ENCODE measurements at places on chromosomes 1 and 21.

DNA sequence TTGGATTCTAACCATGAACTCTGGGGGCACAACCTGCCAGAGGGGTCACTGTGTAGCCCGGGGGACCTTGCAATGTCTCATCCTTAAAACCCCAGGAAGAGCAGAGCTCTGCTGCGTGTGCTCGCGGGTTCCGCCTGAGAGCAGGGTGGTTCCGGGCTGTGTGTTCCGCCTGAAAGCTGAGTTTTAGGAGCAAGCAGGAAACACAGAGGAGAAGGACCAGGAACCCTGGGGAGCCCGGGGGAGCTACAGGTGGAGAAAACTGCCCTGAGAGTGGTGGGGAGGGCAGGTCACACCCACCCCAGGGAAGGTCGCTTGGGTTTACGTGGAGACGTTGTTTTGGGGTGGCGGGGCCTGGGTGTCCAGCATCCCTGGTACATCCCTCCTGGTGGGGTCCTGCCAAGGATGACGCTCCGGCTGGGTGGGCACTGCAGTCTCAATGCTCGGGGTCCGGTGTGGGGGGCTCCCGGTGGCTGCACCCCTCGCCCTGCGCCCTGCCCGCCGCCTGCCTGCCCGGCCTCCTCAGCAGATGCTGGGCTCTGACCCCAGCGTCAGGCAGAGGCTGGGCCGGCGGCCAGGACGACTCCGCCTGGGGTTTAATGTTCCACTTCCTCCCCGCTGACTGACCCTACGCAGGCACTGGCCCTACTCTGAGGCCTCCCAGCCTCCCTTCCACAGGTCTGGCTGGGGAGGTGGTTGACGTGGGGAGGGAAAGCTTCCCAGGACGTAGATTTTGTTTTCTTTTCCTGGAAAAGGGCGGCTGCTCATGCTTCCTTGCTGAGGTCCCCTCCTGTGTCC, 17.3 kb upstream of the C1orf159 start:
- no peak for DNase-seq

GRCh38 chr1:10604966-10605365, 130.2 kb downstream of the PEX14 start:
- no peak for DNase-seq

- no peak for DNase-seq
Observed at GRCh38 chr1:195768377-195768776, 839.9 kb downstream of the KCNT2 start.

DNA sequence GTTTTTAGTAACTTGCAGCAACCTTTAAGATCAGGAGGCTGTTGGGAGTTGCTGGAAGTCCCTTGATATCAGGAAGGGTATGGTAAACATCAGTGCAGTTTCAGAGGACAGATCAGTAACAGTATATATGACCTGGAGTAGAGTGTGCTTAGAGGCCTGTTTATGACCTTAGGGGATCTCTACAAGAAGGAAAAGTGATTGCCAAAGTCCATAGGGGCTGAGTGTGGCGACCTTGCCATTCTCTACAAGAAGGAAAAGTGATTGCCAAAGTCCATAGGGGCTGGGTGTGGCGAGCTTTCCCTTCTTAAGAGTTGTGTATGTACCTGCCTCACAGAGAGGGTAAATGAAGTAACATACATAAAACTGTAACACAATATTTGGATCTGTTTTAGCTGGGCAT, 28.5 kb upstream of the AXDND1 start:
- DNase-seq: no peak

GRCh38 chr1:247054992-247055415, 23.6 kb downstream of the ZNF670 start:
- DNase-seq: no peak

GRCh38 chr1:185159966-185160365, 3.0 kb downstream of the SWT1 start:
- no peak for DNase-seq

- no peak for DNase-seq
Observed at GRCh38 chr1:169699707-169700106, 11.7 kb downstream of the SELL start.

- DNase-seq: no peak
Observed at GRCh38 chr1:53508056-53508990, 49.1 kb downstream of the DMRTB1 start.

GRCh38 chr1:217540321-217540720, 90.6 kb downstream of the GPATCH2 start:
- DNase-seq: no peak

DNA sequence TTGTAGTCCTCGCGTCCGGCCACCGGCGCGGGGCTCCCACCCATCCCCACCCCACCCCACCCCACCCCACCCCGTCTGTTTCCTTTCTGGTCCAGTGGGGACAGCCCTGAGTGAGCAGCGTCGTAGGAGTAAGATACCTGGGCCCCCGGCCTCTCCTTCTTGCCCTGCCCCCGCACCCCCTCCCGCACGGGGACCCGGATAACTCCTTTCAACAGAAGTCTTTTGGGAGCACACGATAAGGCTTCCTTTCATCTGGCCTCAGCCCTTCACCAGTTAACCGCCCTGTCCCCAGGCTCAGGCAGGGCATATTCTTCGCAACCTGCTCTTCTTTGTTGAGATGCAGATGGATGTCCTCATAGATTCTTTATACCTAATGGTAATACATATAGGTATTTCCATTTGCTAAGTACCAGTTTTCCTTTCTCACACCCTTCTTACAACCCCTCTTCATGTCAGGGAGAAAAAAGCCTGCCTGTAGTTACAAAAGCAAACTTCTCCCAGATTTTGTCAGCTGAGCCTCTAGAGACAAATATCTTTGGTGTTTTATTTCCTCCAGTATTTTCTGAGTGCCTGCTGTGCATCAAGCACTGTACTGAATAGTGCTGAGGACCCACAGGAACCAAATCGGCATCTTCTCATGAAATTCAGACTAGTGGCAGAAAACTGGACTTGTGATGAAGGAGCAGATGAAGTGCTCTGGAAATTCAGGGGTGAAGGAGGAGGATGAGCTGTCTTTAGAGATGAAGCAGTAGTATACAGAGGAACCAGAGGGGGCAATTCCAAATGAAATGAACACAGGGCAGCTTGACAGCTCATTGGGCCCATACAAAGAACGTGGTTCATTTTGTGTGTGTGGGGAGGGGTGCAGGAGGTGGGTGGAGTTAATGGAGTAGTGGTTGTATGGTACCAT, 33.6 kb downstream of the SLC2A1 start:
- DNase-seq: peak; percentile 39

- no peak for DNase-seq
Observed at GRCh38 chr1:185650602-185651230, 83.5 kb upstream of the HMCN1 start.

DNA sequence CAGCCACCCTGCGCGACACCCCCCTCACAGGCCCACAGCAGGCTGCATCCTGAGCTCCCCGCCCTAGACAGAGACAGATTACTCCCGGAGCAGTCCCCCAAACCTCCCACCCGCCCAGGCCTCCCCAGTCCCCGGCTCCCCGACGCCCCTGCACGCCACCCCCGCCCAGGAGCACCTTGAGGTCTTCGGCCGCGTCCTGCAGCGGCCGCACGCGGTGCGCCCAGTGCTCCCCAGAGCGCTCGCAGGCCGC, 731 bp downstream of the TRIM11 start:
- DNase-seq: no peak

DNA sequence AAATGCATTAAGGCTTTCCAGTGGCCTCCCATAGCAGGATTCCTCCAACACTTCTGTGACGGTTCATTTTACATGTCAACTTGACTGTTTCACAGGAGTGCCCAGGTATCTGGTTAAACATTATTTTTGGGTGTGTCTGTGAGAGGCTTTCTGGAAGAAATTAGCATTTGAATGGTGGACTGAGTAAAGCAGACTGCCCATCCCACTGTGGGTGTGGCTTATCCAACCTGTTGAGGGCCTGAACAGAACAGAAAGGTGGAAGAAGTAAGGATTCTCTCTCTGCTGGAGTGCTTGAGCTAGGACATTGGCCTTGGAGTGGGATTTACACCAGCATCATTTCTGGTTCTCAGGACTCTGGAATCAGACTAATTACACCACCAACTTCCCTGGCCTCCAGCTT, 85.6 kb downstream of the RGS7 start:
- DNase-seq: no peak

DNA sequence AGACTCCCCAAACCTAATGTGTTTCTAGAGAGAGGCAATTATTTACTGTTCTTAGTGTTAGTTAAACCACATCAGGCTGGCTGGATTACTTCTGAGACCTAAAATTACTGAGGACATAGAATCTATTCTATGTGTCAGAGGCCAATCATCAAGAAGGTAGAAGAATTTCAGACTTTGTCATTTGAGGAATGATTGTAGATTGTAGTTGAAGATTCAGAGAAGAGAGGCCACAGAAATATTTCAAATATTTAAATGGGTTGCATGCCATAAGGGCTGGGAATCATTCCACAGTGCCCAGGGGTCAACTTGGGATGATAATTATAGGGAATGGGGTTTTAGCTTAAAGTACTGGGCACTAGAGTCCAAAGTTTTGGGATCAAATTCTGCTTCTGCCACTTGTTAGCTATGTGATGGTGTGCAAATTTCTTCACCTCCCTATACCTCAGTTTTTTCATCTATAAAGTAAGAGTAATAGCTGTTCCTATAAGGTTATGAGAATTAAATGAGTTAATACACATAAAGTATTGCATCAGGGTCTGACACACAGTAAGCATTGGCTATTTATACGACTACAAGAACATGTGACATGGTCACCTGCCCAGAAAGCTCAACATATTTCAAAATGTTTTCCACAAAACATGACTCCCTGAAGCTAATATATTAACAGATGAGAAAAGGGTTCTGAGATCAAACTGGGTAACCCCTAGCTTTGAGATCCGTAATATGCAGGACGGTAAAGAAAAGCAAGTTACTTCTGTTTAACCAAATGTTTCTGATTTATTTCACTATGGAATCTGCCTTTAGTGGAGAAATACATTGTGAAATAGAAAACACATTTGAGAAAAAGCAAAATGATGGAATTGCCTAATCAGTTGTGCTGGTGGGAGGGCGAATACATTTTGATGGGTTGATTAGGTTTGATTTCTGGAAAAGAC, 69.7 kb upstream of the SPAG17 start:
- DNase-seq: no peak

GRCh38 chr1:219119839-219120238, 53.8 kb upstream of the LYPLAL1 start:
- DNase-seq: no peak

GRCh38 chr1:12249181-12249580, 19.4 kb downstream of the VPS13D start:
- DNase-seq: no peak

- no peak for DNase-seq
Observed at GRCh38 chr1:228286505-228287417, 78.9 kb downstream of the OBSCN start.

GRCh38 chr1:52634111-52634510, 1.1 kb downstream of the SHISAL2A start:
- no peak for DNase-seq

GRCh38 chr1:53079251-53079650, 17.2 kb downstream of the PODN start:
- no peak for DNase-seq

- DNase-seq: peak; percentile 26
Observed at GRCh38 chr1:100034470-100034869, 64.7 kb downstream of the SLC35A3 start.

- DNase-seq: no peak
Observed at GRCh38 chr21:22235866-22236590, 1237.8 kb downstream of the NCAM2 start.

- no peak for DNase-seq
Observed at GRCh38 chr1:19013826-19014548, 57.5 kb upstream of the IFFO2 start.

GRCh38 chr1:53047737-53048736, 14.0 kb upstream of the PODN start:
- DNase-seq: peak; percentile 2

- DNase-seq: no peak
Observed at GRCh38 chr1:186753241-186753640, 73.0 kb upstream of the PTGS2 start.

DNA sequence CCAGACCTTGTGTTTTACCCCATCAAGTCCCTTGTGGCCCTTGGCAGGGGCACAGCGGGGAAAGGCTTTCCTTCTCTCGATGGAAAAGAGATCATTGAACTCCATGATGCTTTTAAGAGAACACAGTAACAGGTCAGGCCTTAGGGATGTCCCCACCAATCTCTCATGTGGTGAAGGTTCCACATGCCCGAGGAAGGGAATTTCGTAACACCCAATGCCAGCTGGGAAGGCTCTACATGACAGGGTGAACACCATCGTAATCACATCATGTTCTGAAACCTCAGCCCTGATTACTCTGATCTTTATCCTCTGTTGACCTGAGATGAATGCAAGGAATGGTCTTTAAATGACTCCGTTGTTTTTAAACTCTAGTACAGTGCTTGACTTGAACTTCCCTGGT, 105.5 kb upstream of the SPAG17 start:
- no peak for DNase-seq

- DNase-seq: peak; percentile 69
Observed at GRCh38 chr1:206455666-206456344, 14.5 kb upstream of the IKBKE start.

DNA sequence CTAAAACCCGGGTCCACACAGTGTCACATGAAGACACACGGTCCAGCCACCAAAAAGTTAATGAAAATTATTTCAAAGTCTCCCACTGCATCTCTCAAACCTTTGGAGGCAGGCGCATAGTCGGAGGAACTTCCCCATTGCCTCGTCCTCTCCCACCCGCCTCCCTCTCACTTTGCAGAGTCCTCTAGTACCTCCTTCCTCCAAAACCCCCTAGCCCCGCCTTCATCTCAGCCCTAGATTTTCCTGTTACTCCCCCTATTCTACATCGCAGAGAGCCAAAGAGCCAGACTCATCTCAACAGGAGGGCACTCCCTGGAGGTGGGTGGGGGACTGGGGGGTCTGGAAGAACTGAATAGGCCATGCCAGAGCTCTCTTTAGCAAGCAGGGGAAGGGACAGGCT, 79.3 kb downstream of the DISP3 start:
- DNase-seq: no peak

DNA sequence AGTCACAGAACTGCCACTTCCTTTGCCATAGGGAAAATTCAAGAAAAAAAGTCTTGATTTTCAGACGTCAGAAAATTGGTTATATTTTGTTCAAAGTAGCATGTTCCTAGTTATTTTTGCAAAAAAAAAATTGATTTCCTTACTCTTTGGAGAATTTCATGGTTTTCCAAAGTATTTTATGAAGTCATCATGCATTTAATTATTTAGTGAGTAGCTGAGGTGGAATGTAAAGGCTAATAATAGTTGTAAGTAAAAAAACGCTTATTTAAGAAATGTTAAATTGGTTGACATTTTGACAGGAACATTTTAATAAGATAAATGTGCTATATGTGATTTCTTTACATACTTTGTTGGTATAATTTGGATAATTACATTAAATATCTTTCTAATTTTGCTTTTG, 20.8 kb downstream of the TSEN15 start:
- DNase-seq: no peak

GRCh38 chr1:119873135-119874015, 22.9 kb downstream of the ADAM30 start:
- no peak for DNase-seq

GRCh38 chr1:30446508-30446907, 276.9 kb downstream of the MATN1 start:
- DNase-seq: no peak

DNA sequence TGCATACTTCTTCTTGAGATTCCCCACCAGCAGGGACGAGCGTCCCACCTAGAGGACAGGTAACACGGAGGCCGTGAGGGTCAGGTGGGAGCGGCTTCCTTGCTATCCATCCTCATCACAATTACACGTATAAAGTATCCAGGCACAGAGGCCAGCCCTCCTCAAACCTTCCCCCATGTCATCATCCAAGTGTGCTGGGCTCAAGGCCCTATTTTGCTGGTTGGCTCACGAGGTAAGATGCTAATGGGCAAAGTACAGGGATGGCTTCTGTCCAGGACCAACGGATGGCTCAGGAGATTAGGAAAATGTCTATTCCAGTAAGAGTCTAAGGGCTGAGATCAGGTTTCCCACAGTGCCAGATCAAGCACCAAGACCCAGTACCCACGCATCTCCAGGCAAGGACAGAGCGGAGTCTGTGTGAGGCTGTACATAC, 11.5 kb upstream of the A3GALT2 start:
- DNase-seq: no peak
